ENCODE measurements at places on chromosomes 5 and 9.

GRCh38 chr9:113238202-113238858 is 17.0 kb downstream of the SLC31A1 start:
- no peak for DNase-seq

GRCh38 chr9:85310573-85310972 is 431.2 kb downstream of the AGTPBP1 start:
- no peak for DNase-seq

DNA sequence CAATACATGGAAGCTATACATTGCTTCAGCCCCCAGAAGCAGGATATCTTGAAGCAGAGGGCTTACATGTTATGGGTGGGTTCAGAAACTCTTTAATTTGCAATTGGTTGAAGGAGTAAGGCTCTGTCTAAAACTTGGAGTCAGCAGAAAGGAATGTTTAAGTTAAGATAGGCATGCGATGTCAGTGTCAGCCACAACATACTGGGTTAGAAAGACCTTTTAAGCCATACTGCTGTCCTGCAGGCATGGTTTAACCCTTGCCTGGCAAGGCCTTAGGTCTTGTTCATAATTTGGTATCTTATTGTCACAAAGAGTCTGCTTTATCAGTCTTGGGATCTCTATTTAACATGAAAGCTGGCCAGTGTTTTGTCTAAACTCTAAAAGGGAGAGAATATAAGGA is 1619.6 kb upstream of the WWC1 start:
- DNase-seq = no peak

DNA sequence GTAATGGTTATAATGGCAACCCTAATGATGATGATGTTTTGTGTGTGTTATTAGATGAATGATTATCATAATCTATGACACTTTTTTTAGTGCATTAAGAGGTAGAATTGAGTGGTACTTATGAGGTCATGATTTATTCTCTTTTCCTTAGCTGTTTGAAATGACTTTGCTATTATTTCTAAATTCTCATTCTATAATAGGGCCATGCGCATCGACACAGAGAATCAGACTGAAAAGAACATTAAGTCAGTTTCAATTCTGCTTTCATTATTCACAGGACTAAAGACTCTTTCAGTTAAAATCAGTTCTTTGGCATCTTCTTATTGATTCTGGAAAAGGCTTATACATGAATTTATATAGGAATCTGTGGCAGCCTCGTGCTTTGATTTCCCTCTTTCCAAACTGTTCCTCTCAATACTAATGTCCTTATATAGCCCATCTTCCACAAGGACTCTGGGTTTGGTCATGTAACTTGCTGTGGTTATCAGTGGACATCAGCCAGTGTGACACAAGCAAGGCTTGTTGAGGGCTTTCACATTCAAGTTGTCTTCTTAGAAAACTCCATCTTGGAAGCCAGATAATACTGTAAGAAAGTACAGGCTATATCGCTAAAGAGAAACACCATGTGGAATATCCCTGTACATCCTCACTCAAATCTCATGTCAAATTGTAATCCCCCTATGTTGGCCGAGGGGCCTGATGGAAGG is 140.3 kb upstream of the CHD1 start:
- DNase-seq = no peak

DNA sequence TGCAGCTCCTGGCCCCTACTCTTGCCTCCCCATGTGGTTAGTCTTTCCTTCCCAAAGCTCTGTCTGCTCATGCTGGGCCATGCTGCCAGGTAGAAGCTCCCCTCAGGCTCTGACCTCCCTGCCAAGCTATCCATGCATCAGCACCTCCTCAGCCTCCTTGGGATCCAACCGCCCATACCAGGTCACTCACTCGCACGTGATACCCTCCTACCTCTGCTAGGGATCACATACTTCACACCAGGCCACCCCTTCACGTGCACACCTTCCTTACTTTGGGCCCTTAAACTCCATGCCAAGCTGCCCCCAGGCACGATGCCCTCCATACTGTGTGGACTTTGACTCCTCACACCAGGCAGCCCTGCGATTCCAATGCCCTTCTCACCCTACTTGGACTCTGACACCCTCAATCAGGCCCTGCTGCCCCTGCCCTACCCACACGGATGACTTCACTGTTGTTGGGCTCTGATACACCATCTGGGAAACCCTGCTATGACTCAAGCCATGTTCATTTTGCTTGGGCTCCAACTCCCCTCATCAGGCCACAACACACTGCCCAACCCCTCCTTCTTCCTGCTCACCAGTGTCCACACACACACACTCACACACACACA is 34.1 kb downstream of the ZNF483 start:
- no peak for DNase-seq

DNA sequence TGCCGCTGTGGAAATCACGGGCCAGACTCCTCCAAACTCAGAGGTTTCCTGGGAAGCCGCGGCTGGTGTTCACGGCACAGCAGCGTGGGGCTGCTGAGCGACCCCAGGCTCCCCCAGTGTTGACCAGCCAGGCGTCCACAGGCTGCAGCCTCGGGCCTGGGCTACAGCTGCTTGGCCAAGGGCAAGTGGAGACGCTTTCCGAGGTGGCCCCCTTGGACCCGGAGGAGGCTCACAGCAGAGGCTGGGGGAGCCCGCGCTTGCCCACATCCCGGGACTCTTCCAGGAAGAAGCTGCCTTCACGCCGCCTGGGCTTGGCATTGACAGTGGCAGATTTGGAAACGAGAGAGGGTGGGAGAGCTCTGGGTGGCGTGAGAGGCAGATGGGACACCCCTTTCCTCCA is 53.1 kb upstream of the FCN2 start:
- no peak for DNase-seq

- no peak for DNase-seq
Measured at GRCh38 chr5:64822320-64822719, 53.6 kb downstream of the CWC27 start.

- no peak for DNase-seq
Measured at GRCh38 chr5:180343831-180344695, 9.1 kb downstream of the GFPT2 start.

GRCh38 chr5:151222054-151222789 is 1.7 kb downstream of the CCDC69 start:
- no peak for DNase-seq

DNA sequence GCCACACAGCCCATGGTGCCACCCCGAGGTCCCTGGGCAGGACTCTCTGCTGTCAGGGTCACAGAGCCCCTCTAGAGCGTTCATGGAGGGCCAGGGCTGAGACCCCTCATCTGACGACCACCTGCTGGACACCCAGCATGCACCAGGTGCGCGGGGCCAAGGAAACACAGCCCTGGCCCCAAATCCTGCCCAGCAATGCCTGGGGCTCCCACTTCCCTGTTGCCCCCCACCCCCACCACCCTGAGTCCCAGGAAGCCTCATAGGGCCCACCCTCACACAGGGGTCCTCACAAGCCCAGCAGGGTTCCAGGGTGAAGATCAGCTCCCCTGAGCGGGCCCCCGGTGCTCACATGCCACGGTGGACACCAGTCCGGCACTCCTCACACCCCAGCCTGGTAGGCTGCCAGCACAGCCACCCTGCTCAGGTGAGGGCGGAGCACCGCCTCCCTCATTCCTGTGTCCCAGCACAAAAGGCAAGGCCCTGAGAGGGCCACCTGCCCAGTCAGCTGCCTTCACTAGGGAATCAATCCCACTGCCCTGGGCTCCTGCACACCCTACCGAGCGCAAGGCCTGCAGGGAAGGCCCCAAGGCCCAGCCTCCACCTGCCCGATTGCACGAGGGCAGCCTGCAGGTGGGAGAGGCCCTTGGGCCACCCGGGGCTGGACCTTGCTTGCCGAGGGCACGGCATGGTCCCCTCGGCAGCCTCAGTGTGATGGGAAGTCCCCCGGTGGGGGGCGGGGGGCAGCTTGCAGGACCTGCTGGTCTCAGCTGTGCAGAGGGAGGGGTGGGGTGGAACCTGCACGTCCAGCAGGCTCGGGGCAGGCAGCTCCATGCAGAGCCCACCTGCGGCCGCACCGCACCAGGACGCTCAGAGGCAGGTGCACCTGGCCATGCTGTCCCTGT is 56.4 kb upstream of the UBAC1 start:
- DNase-seq = no peak

- DNase-seq = no peak
Measured at GRCh38 chr9:107838766-107839165, 349.2 kb upstream of the KLF4 start.

- no peak for DNase-seq
Measured at GRCh38 chr5:150638053-150638444, 2.4 kb upstream of the SYNPO start.

DNA sequence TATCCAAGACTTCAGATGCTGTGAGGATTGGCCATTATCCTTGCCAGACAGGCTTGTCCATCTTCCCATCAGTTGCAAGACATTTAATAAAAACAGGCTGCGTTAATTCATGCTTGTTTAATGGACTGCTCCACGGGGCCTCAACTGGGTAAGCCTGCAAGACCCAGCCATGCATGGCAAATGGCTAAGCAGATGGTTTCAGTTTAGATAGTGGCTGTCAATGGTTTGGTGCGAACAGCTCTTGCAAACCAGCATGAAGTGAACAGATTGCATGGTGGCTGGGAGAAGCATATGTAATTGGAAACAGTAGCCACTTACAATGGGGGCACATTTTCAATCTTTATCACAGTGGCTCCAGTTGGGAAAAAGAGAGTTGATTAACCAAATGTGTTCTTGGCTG is 628.2 kb upstream of the KLF4 start:
- DNase-seq = no peak

DNA sequence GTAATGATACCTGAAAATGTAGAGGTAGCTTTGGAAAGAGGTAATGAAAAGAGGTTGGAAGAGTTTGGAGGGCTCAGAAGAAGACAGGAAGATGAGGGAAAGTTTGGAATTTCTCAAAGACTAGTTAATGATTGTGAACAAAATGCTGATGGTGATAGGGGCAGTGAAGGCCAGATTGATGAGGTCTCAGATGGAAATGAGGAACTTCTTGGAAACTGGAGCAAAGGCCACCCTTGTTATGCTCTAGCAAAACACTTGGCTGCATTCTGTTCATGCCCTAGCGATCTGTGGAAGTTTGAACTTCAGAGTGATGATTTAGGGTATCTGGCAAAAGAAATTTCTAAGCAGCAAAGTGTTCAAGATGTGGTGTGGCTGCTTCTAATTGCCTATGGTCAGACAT is 161.2 kb upstream of the SPEF2 start:
- no peak for DNase-seq

DNA sequence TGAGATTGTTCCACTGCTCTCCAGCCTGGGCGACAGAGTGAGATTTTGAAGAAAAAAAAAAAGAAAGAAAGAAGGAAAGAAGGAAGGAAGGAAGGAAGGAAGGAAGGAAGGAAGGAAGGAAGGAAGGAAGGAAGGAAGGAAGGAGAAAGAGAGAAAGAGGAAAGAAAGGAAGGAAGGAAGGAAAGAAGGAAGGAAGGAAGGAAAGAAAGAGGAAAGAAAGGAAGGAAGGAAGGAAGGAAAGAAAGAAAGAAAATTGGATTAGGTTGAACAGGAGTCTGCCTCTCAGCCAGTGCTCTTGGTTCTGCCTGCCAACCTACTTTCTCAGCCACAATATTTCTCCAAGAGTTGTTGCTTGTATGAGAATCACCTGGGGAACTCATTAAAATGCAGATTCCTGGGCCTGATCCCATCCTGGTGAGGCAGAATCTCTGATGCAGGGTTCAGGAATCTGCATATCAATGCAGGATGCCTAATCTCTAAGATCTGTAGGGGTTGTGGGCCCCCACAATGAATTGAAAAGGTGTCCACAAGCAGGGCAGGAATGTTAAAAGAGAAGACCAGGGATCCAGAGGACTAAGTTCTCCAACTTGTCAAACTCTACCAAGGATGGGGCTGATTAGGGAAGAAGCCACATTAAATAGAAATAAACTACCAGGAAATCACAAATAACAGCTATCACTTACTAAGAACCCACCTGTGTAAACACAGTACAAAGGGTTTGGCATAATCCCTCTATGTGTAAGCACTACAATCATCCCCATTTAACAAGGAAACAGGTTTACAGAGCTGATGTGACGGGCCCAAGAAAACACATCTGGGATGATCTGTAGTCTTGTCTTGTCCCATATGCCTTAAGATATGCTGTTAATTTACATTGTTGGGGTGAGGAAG is 23.4 kb upstream of the GALNT10 start:
- no peak for DNase-seq

- DNase-seq = no peak
Measured at GRCh38 chr9:98367371-98367900, 112.0 kb upstream of the TBC1D2 start.

DNA sequence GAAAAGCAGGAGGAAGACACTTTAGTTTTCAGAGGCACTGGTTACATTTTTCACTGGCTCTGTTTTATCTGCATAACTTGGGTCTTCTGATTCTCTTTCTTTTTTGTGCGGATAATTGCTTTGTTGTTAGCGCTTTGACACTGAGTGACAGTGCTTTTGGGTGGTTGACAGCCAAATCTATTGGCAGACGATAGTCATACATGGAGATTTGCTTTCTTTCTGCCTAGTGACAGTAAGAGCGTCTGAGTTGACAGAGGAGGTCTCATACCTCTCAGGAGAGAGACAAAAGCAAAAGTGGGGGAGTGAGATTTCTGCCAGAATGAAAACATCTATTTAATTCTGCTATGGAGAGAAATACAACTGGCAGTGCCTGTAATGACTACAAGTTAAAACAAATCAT is 2278.0 kb upstream of the WWC1 start:
- DNase-seq = no peak

DNA sequence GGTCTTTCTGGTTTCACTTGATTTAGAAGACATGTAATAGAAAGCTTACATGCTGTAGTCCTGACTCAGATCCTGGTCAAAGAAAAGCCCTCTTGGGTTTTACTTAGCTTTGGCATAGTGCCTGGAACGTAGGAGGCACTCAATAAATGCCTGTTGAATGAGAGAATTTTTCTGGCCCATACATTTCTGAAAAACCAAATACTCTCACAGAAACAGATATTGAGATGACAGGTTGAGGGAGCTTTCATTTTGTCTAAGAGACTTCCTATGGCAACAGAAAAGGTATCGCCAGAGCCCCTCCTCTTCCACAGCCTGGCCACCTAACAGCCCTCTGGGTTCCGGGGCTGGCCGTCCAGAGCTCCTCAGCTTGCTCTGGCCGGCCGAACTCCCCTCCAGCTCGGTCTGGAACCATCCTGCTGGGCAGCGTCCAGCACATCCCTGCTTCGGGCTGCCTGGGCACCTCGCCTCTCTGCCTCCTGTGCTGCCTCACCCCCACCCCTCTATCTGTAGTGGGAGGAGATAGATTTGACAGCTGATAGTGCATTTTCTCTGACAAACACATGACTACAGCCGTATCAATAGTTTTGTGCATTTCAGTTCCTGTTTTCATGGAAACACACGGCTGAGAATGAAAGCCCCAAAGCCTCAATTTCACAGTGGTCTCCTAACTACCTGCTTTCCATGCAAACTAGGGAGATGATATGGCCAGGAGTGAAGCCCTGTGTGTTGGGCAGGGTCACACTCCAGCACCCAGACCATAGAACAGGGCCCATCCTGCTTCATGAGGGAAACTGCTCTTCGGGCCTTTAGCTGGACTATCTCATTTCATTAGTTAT is 1.1 kb downstream of the IL4 start:
- DNase-seq = no peak

DNA sequence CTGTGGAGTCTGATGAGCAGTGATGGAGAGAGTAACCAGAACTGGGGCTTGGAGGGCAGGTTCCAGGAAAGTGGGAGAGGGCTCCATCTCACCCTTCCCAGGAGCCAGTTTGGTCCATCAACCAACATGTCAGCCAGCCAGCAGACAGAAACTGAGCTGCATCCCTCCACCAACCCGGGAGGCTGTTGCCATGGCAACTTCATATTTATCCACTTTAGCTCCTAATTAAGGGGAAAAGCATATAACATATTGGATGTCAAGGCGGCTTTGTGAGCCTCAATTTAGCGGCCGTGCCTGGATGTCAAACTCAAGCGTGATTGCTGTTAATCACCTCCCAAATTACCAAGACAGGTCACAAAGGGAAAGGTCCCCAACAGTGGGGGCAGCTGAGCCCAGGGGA is 81.5 kb upstream of the ARAP3 start:
- no peak for DNase-seq

GRCh38 chr9:88236511-88237478 is 98.5 kb upstream of the SPATA31C2 start:
- no peak for DNase-seq

Measured in stimulated activated CD8-positive, alpha-beta memory T cell treated with anti-CD3 and anti-CD28 coated beads, Interleukin-2, amount 100 ng/mL, for 1 hour (primary cell).